ENCODE measurements at places on chromosomes 16 and 17.

DNA sequence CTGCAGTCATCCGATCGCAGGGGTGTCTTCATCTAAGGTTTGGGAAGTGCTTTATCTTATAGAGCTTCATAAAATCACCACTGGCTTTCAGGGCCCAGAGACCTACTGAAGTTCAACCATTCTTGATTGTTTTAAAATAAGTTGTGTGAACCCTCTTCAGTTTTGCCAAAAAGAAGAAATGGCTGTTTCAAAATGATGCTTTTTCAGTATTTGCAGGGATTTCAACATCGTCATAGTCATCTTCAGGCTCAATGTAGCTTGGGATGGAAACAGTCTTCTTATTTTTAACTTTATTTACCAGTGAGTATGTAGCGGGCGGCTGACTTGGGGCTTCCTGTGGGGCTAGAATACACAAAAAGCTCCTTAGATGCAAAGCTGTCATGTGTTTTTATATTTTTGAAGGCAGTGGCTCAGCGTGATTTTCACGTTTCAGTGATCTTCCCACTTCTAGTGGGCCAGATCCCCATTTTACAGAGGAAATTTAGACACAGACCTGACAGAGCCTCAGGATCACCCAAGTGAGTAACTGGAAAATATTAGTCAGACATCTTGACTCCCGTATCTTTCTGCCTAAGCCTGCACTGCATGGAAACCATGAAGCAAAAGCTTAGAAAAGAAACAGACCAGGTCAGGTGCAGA is 19.1 kb upstream of the ZNF594 start:
- peak; percentile 35 for DNase-seq

- DNase-seq = peak; percentile 81
These were observed 6.5 kb upstream of the NUBP1 start for GRCh38 chr16:10737068-10737625.

- no peak for DNase-seq
These were observed 10.9 kb downstream of the ZACN start for GRCh38 chr17:76089680-76090516.

- no peak for DNase-seq
These were observed 33.4 kb downstream of the VAC14 start for GRCh38 chr16:70767377-70768202.

- DNase-seq = no peak
These were observed 28.8 kb upstream of the XYLT2 start for GRCh38 chr17:50317121-50317520.

- no peak for DNase-seq
These were observed 30.6 kb downstream of the C16orf74 start for GRCh38 chr16:85720302-85720637.

- no peak for DNase-seq
These were observed 39.5 kb downstream of the RCVRN start for GRCh38 chr17:9865586-9865985.

GRCh38 chr17:2023692-2024571 is 1.2 kb downstream of the RTN4RL1 start:
- no peak for DNase-seq
